ENCODE measurements at places on chromosomes 6 and 20.

DNA sequence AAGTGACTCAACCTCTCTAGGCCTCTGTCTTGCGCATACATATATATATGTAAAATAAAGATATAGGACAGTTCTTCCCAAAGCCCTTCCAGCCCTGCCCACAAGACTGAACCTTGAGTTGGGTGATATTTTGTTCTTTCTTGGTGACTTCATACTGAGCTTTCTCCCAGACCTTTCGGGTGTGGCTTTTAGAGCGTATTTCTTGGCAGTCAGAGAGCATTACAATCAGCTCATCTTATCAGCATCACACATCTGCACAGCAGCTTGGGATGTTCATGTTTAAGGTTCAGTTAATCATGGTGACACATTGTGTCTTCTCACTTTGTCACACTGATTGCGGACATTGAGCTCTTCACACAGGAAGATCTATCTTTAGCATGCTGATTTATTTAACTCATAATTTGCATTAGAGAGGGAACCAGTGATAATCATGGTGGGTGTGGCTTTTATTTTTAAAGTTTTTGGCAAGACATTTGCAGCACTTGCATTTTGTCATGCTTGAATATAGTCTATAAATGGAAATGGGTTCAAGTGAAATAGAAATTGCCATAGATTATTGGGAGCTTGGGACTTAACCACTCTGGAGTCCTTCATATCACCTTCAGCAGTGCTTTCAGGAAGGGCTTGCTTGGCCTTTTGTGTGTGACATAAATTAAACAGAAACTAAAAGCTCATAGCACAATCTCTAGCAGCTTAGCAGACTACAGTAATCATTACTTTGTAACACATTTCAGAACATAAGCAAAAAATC lies 8.3 kb downstream of the KIF3B start:
- DNase-seq: peak; percentile 6

- DNase-seq: no peak
Observed at GRCh38 chr20:52965380-52965779, 6.8 kb upstream of the TSHZ2 start.

GRCh38 chr6:148491638-148492251 lies 149.1 kb downstream of the SASH1 start:
- DNase-seq: no peak

DNA sequence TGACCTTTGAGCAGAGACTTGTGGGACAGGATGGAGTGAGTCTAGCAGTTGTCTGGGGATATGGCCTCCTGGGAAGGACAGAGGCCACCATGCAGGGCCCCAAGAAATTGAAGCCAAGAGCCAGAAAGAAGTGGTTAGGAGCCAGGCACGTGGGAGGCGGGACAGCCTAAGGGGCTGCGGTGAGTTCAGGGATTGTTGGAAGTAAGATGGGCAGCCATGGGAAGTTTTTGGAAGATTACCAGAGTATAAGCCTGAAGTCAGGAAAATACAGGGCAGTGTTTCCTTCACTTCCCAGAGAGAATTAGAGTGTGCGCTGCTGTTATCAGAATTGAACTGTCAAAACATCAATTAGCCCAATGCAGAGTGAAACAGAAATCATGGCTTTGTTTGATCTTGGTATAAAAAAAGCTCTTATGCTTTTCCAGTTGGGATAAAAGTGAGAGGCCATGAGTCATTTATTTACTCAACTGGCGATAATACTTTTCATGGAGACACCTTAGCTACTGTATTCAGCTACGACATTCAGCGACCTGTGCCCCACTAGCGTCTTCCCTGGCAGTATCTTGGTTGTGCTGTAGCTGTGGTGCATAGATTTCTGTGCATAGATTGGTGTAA lies 66.9 kb downstream of the PHACTR2 start:
- DNase-seq: no peak

GRCh38 chr20:53306192-53306805 lies 287.3 kb downstream of the ZNF217 start:
- no peak for DNase-seq

- DNase-seq: no peak
Observed at GRCh38 chr20:22560817-22561216, 23.6 kb downstream of the FOXA2 start.

DNA sequence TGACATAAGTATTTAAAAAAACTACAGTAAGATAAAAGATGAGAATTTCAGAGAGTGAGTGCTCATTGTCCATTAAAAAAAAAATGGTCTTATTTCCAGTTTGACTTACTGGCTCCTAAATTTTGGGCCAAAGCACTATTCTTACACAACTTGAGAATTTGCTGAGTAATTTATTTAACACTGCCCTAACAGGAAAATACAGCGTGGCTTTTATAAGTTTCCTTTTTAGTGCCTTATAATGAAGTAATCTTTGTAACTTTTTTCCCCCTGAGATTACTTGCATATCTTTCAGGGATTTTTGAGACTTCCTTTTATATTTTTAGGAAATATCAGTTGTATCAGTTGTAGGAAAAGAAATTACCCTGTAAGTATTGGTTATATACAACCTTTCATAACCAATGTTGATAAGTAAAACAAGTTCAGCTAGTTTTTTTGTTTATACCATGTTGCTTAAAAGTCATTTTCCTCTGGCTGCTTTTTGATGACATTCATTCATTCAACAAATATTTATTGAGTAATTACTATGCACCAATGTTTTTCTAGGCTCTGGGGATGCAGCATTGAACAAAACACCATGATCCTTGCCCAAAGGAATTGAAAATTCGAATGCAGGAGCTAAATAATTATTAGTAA lies 106.4 kb upstream of the SGK1 start:
- DNase-seq: no peak

- DNase-seq: no peak
Observed at GRCh38 chr6:40689185-40689584, 102.0 kb upstream of the LRFN2 start.

- DNase-seq: no peak
Observed at GRCh38 chr6:44185953-44186634, 27.5 kb downstream of the CAPN11 start.

DNA sequence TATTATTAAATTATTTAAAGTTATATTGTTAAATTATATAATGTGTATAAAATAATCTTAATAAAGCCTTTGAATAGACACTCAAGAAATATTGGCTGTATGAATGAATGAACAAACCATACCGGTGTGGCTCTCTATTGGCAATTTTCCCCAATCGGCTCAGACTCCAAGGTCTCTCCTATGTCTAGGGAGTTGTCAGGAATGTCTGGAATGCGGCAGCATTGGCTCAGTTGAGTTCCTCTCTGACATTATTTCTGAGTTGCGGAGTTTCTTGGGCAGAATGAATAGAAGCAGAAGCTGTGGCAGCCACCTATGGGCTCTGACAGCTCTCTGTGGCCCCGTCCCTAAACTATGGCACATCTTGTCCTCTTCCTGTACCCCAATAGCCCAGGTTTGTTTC lies 111.0 kb downstream of the SOBP start:
- DNase-seq: no peak

DNA sequence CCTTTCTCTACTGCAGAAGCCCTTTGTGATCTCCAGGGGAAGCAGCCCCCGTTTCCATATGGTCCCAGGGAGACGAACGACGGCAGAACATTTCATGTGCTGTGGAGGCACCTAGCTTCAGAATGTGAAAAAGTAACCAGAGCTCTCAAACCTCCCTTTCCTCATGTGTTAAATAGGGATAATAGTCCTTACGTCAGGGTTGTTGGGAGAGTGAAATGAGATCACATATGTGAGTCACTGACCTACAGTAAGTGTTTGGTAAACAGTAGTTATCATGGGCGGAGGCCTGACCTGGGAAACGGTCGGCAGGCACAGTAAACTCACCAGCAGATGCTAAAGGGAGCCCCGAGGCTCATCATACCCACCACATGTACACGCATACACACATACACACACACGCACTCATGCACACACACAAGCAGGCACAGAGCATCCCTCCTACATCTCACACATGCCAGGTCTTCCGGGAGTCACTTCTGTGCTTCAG lies 89.7 kb downstream of the LY86 start:
- no peak for DNase-seq

GRCh38 chr20:48826883-48827771 lies 672 bp downstream of the PREX1 start:
- peak; percentile 36 for DNase-seq

DNA sequence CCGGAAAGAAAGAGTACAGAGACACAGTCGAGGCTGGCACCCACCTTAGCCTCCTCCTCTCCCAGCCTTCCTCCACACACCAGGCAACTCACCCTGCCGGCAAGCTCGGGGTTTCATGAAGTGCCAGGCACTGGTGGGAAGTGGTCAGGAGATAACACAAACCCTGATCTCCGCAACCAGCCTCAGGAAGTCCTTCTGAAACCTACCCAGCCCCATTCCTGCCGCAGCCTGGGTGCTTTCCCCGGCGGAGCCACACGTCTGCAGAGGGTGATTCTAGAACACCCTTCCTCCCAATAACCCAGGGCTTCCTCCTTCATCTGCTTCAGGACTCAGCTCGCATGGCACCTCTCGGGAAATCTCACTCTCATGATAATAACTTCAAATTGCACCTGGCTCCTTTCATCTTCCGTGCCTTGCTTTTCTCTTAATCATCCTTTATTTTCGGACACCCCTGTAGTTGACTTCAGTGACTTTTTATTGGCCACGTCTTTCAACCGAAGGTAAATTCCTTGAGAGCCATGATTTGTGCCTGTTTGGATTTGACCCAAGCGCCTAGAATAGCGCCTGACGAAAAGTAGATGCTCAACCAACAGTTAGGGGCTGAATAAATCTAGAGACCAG lies 8.7 kb upstream of the HLA-E start:
- no peak for DNase-seq

GRCh38 chr6:31114541-31114878 lies at the start of gene PSORS1C1:
Gene PSORS1C1 (plus strand): TSS chr6:31114800. CDS start chr6:31129633, 14,833 bp downstream.
- DNase-seq: no peak

DNA sequence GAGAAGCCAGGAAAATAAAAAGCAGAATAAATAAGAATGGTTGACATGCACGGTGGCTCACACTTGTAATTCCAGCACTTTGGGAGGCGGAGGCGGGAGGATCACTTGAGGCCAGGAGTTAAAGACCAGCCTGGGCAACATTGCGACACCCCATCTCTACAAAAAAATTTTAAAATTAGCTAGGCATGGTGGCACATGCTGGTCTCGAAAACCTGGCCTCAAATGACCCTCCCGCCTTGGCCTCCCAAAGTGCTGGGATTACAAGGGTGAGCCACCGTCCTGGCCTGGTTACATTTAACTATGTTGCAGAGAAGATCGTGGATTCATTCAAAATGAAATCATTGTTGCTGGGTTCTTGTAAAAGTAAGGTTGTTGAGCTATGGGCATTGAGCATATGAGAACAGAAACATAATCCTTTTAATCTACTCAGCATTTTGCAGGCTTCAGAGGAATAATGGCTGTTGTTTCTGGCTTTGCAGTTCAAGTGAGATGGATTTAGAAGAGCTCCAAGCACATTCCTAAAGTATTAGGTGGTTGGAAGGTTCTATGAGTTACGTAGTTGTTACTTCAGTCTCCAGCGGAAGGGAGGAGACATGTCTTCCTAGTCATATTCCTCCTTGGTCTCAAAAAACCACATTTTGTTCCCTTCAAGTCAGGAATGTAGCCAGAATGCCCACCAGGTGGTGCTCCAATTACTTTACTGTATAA lies 45.6 kb upstream of the RAB23 start:
- peak; percentile 21 for DNase-seq

DNA sequence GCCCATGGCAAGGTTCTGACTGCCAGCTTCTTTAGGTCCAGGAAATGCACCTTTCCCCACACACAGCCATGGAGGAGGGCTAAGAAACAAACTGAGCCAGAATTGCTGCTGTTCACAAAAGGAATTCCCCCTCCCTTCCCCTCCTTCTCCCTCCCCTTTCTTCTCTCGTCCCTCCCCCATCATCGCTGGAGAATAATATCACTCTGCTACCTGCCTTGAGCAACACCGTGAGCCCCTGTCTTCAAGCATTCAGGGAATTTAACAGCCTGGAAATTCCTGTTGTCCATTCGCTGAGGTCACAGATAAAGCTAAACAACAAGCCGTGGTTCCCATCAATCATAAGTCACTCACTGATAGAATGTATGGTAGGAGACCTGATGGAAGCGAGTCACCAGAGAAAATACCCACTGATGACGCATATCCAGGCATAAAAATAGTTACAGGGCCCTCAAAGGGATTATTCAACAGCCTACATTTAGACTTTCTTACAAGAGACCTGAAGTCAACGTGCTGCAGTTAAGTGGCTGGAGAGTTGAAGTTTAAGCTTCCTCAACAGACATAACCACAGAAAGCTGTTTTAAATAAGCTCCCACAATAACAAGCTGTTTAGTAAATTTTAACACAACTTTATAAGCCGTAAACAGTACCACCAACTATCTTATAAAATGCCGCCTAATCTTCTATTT lies 59.7 kb downstream of the HIVEP2 start:
- no peak for DNase-seq

- no peak for DNase-seq
Observed at GRCh38 chr6:49415358-49415757, 47.7 kb downstream of the MMUT start.

GRCh38 chr6:53119772-53120409 lies 28.8 kb downstream of the GCM1 start:
- DNase-seq: no peak

DNA sequence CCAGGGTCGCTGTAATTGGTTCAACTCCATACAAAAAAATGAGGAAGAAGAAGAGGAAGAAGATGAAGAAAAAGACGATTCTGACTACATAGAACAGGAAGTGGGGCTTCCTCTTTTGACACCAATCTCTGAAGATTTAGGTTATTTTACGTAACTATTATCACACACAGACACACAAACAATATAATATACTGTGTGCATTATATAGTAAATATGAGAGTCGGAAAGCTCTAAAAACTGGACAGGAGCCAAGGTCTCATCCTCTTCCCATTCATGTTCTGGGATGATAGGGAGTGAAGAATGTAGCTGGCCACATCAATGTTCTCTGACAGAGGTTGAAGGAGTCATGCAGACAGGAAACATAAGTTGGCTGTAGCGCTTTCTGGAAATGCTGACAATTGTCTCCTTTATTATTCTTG lies 13.3 kb downstream of the RSPH4A start:
- no peak for DNase-seq

DNA sequence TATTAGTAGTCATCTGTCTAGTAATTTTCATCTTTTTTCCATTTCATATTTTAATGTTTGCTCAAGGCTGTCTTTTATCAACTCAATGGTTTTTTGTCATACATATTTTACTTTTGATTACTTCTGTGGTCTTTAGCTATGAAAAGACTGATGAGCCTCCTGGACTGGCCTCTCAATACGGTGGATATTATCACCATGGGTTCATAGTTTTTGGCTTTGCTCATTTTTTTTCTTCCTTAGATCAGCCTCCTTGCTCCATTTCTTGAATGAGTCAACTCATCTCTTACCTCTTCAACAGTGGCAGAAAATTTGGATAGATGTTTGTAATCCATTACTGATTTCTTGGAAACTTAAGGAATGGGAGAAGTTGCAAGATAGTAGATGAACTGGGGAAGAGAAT lies 80.1 kb upstream of the ELOVL5 start:
- no peak for DNase-seq

GRCh38 chr6:13762611-13763441 lies 51.2 kb upstream of the RANBP9 start:
- DNase-seq: no peak

GRCh38 chr6:165605901-165606739 lies 56.9 kb downstream of the PDE10A start:
- no peak for DNase-seq

Measured in stimulated activated CD4-positive, alpha-beta T cell treated with anti-CD3 and anti-CD28 coated beads, Interleukin-4, amount 100 ng/mL, for 1 hour (primary cell).